ENCODE measurements at places on chromosomes 4 and X. TPM values are rescaled to one million over a fixed set of nuclear protein-coding genes. Genes with fewer than 3 reads are reported as not detected.

Gene GABRB1
- total RNA-seq: not detected

Gene CXCL3
- 0.33 TPM for total RNA-seq

Gene FABP2
- total RNA-seq: not detected

Gene SNX25
- 61.3 TPM for total RNA-seq

Gene TMPRSS11B
- not detected for total RNA-seq

Gene AMER1
- total RNA-seq: 1.1 TPM

Gene ASB5
- total RNA-seq: under 0.01 TPM

Gene KLHL34
- total RNA-seq: not detected

Gene MUC7
- not detected for total RNA-seq
